ENCODE measurements at places on chromosomes 16 and 17. TPM values are rescaled to one million over a fixed set of nuclear protein-coding genes. Genes with fewer than 3 reads are reported as not detected.

Gene CLEC3A
- not detected for total RNA-seq

Gene KRTAP3-1
- not detected for total RNA-seq

Gene PRSS27
- total RNA-seq: 1.3 TPM

Gene ELMO3
- total RNA-seq: 0.33 TPM

- DNase-seq: peak; percentile 69
These were observed 28.3 kb downstream of the VPS35L start for GRCh38 chr16:19583665-19584300.

DNA sequence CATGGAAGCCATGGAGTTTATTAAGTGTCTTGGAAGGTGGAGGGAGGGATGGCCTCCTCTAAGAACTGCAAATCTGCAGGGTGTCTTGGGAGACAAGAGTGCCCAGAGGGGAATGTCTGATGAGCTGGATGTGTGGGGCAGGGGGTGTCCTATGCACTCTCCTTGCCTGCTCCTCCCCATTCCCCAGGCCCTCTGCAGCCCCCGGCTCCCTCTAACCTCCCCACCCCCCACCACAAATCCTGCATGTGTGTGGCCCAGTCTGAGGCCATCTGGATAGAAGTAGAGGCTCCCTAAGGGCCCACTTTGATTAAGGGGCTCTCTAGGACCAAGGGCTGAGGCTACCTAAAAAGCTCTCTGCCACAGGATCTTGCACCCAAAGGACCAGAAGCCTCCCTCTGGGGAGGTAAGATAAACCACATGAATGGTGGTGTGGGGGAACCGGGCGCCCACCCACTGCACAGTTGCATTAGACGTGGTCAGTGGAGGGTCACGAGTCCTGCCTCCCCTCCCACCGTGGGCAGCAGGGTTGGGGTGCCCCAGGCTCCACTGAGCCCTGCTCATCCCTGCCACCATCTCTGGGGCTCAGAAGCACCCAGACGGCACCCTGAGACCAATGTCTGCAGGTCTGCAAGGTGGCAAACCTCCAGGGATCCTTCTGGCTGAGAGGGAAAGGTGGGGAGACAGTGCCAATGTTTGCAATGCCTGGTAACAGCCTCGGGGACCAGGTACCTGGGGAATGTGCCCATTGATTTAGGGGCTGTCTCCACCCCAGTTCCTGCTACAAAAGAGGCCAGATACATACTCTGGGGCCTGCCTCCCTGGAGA, 618 bp downstream of the AANAT start:
- no peak for DNase-seq

DNA sequence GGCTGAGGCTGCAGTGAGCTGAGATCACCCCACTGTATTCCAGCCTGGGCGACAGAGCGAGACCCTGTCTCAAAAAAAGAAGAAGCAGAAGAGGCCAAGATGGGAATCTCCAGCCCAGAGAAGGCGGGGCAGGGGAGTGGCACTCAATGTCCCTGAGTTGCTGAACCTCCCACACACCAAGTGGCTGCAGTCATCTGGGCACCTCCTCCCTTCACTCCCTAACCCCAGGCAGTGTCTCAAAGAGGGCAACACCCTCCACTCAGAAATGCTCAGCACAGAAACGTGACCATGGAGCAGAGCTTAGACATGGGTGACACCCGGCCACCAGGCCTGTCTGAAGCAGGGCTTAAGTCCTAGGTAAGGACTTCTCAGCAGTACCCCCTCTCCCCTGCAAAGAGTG, 36.3 kb upstream of the BCAR1 start:
- DNase-seq: no peak

GRCh38 chr16:15650698-15651171, 690 bp downstream of the NDE1 start:
- DNase-seq: peak; percentile 32

DNA sequence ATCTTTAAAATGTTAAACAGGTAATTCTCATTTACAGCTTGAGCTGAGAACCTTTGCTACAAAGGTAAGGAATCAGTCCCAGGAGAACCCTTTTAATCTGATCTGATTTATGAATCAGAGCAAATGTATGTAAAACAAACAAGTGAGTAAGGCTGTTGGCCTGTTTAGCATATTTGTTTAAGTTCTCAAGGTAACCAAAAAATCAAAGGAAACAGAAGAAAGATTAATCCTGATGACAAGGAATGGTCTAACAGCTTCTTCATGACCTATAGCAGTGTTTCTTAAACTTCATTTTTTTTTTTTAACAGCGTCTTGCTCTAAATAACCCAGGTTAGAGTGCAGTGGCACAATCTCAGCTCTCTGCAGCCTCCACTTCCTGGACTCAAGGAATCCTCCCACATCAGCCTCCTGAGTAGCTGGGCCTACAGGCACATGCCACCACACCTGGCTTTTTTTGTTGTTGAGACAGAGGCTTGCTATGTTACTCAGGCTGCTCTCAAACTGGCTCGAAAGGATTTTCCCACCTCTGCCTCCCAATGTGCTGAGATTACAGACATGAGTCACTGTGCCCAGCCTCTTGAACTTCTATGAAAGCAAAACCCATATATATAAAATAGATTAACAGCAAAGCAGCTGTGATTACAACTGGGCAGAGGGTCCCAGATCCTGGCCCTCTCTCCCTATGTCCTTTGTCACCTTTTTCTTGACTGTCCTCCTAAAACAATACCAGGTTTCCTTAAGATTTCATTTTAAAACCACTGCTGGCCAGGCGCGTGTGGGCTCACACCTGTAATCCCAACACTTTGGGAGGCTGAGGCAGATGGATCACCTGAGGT, 5.1 kb upstream of the JPT1 start:
- DNase-seq: peak; percentile 37

GRCh38 chr17:76870377-76870714, 2.1 kb downstream of the MGAT5B start:
- no peak for DNase-seq

DNA sequence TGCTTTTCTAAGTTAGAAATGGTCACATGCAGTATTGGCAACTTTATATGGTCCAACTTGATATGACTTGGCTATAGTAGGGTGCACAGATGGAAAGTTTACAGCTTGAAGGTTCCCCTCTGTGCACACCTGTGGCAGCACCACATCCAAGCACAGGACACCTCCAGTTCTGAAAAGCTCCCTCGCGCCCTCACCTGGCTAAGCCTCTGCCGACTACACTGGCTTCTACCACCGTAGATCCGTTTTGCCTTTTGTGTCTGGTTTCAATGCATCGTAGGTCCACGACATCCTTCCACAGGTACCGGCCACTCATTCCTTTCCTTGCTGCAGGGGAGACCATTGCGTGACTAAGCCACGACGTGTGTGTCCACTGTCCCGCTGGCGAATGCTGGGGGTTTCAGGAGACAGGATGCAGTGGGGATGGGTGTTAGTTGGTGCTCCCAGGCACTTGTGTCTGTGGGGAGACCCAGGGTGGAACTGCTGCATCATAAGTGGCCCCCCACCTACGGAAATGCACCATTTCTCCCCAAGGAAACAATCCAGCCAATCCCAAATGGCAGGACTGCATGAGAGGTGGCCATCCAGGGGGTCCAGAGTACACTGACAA, 4.9 kb upstream of the RASD1 start:
- DNase-seq: no peak

DNA sequence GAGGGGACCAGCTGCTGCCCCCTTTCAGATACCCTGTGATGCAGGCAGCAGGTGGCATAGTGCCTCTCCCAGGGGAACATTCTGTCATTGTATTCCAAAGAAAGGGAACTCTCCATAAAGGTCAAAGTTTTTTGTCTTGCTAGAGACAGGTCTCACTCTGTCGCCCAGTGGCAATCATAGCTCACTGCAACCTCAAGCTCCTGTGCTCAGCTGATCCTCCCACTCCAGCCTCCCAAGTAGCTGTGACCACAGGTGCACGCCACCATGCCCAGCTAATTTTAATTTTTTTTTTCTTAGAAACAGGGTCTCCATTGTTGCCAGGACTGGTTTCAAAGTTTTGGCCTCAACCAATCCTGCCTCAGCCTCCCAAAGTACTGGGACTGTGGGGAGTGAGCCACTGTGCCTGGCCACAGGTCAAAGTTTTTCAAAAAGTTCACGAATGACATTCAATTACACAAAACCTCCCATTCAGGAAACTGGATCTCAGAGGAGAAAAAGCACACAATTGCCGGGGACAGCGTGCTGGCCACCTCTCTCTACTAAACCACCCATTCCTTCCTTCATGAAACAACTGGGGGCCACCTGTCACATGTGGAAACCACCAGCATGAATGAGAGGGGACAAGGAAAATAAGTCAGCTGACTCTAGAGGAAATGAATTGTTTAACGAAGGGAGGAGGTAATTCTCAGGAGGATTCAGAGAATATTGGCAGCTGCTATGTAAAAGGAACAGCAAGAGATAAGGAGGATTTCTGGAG, 80.0 kb downstream of the MARCHF10 start:
- DNase-seq: no peak
